ENCODE measurements at places on chromosomes 7 and 10. TPM values are rescaled to one million over a fixed set of nuclear protein-coding genes. Genes with fewer than 3 reads are reported as not detected.

AKR1D1 gene
- not detected for total RNA-seq

ENTPD1 gene
- total RNA-seq = not detected

LGI1 gene
- not detected for total RNA-seq

PRSS37 gene
- not detected for total RNA-seq

BRI3 gene
- total RNA-seq = 42.0 TPM

OR2A12 gene
- not detected for total RNA-seq

LRRC4 gene
- total RNA-seq = not detected

ST8SIA6 gene
- total RNA-seq = 0.20 TPM

PNLIPRP2 gene
- total RNA-seq = not detected

PEX1 gene
- 18.9 TPM for total RNA-seq

ZNF212 gene
- 15.9 TPM for total RNA-seq

UCN3 gene
- not detected for total RNA-seq

CTTNBP2 gene
- not detected for total RNA-seq

CALY gene
- total RNA-seq = not detected

CYP2C19 gene
- total RNA-seq = not detected

- no peak for DNase-seq
Measured at GRCh38 chr7:53690411-53690810, 655.0 kb downstream of the POM121L12 start.

- no peak for DNase-seq
Measured at GRCh38 chr10:74859546-74859945, 33.1 kb downstream of the KAT6B start.

DNA sequence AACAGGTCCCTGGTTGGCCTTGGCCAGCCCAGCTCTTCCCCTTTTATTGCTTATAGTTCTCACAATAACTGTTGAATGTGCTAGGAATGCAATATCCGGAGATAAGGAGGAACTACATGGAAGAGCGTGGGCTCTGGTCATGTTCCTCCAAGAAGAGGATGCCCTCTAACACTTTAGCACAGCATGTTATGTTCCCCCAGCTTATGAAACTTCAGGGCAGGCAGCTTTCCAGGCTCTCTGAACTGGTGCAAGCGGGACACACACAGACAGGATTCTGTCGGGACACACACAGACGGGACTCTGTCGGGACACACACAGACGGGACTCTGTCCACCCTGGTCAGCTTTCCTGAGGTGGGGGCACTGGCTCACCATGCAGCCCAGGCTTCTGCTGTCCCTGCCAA, 141.6 kb downstream of the PKD1L1 start:
- no peak for DNase-seq

- DNase-seq = no peak
Measured at GRCh38 chr7:137538361-137538762, 194.8 kb upstream of the PTN start.

- no peak for DNase-seq
Measured at GRCh38 chr10:63710703-63711102, 189.5 kb downstream of the REEP3 start.

- no peak for DNase-seq
Measured at GRCh38 chr10:124285587-124286527, 132.9 kb downstream of the OAT start.

- peak; percentile 75 for DNase-seq
Measured at GRCh38 chr7:150668472-150668911, 17.0 kb upstream of the GIMAP2 start.

DNA sequence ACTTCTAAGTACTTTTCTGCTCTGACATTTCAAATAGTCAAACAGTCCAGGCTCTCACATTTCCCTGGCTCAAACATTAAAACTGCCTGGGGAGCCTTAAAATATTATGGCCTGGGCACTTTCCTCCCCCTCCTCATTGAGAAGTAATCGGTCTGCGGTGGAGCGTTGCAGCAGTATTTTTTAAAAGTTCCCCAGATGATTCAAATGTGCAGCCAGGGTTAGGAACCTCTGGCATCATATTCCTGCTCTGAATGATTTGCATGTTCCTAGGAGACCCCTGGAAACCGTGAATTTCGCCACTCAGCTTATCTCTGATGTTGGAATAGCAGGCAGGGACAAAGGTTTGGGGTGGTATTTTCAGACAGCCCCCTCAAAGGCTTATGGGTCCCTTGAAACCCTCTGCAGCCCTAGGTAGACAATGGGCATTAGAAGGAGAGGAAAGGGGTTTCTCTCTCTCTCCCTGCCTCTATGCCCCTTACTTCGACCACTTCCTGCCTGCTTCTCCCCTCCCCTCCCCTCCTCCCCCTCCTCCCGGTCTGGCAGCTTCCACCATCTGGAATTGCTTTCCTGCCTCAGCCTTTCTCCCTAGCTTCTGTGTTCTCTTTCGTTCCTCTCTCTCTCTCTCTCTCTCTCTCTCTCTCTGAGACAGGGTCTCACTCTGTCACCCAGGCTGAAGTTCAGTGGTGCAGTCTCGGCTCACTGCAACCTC, 622.2 kb downstream of the GALNT17 start:
- no peak for DNase-seq

- no peak for DNase-seq
Measured at GRCh38 chr7:92765725-92766124, 70.6 kb downstream of the CDK6 start.

GRCh38 chr7:38296059-38296857, 22.8 kb upstream of the TARP start:
- no peak for DNase-seq

GRCh38 chr7:95875519-95875918, 103.2 kb downstream of the DYNC1I1 start:
- no peak for DNase-seq

DNA sequence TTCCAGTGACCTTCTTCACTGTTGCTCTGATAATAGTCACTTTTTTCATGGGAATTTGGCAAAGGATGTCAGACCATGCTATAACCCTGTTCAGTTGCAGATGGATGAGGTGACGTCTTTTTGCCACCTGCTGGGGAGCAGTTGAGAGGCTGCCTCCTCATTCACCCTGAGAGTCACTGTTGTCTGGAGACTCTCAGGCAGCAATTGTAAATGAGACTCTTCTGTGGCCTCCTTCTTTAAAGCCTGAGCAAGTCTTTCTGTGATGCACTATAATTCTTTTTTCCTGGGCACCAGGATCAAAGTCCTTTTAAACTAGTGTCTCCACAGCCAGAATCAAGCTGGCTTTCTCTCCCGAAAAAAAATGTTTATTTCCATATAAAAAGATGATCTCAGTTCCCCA, 345.1 kb downstream of the ARL4A start:
- DNase-seq = no peak

GRCh38 chr7:131302446-131302845, 25.2 kb upstream of the MKLN1 start:
- DNase-seq = no peak

- DNase-seq = no peak
Measured at GRCh38 chr7:149184274-149184673, 11.1 kb upstream of the ZNF282 start.

GRCh38 chr7:156920076-156920475, 27.1 kb upstream of the LMBR1 start:
- DNase-seq = no peak

- peak; percentile 36 for DNase-seq
Measured at GRCh38 chr7:74569501-74570075, 87.9 kb upstream of the GTF2I start.

DNA sequence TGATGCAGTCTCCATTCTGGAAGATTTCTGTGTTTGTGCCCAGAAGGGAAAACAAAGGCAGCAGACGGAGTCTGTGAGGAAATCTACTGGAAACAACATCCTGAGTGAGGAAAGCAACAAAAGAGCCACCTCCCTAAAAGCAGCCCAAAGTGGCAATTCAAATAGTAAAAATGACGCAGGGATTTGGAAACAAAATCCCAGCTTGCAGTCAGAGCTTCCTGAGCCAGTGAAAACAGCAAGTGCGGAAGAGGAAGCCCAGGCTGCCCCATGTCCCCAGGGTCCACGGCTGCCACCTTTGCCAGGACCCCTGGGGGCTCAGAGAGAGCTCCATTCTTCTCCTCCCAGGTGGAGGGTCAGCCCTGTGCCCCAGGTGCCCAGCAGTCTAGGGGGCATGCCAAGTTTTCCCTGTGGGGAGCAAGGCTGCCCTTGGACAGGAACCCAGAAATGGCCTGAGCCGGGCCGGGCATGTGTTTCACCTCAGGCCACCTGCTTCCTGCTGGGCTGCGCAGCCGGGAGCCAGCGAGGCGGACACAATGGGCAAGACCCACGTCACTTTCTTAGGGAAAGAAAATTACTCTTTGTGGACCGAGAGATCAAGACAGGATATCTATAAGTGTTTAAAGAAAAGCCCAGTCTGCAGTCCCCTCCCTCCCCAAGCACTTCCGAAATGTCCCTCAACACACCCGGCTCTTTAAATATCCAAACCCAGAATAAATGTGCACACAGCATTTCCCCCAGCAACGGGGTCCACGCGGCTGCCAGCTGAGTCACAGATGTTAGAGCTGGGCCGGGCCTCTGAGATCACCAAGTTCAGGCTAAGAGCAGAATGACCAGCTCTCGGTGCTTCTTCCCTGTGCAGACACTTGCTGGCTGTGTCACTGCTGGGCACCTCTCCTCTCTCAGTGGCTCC, 231.1 kb downstream of the ARHGAP12 start:
- DNase-seq = no peak

DNA sequence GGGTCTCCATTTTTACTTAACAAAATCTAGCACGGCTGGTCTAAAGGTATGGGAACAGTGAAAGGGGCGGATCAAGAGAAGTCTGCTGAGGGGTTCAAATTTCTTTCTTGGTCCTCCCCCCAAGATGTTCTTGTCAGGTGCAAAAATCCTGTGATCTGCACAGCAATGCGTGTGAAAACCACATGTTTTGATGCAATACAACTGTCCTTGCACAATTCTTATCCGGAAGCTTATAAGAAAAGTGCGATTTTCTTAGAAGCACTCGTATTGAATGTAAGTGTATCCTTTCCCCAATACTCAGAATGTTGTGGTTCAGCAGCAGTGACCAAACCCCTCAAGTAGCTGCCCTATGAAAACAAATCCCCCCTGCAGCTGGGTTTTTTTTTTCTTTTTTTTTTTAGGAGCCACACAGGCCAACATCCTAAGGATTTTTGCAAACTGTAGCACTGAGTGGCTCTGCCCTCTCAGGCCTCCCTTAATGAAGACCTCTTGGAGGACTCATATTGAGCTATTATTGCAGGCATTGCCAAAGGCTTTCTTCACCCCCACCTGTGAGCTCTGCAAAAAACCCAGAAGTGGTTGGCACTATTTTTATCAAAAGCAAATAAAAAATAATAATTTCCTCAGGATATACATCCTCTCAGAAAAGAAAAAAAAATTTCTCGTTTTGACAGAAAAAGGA, 151.9 kb upstream of the ITGB1 start:
- DNase-seq = no peak

DNA sequence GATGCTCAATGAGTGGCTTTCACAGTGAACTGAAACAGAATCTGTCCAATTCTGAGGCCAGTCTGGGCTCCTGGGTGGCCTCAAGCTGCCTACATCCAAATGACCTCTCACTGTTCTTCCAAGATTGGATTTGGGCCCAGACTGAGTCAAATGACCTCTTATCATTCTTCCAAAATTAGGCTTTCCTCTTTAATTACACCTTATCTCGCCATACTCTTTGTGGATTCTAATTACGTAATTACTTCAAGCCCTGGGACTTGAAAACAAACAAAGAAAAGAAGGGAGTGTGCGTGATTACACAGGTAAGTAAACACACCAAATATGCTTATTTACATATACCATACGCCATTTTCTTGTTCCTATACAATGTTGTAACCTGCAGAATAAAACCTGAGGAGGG, 18.8 kb downstream of the SORBS1 start:
- DNase-seq = no peak

- no peak for DNase-seq
Measured at GRCh38 chr7:54841772-54842697, 83.0 kb upstream of the SEC61G start.

DNA sequence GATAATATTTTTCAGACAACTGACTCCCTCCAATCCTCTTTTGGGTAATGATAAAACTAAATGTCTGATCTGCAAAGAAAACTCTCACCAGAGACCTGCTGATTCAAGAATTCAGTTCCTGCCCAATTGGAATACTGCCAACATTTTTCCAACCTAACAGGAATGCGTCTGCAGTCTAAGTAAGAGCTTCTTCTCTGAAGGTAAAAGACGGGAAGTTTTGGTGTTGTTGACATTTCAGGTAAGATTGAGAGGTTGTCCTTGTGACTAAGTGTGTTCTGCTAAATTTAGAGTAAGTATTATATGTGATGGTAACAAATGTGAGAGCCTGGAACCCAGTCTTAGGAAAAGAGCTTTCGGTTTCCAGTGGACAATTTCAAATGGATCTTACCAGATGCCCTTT, 17.6 kb downstream of the IFIT5 start:
- DNase-seq = no peak

DNA sequence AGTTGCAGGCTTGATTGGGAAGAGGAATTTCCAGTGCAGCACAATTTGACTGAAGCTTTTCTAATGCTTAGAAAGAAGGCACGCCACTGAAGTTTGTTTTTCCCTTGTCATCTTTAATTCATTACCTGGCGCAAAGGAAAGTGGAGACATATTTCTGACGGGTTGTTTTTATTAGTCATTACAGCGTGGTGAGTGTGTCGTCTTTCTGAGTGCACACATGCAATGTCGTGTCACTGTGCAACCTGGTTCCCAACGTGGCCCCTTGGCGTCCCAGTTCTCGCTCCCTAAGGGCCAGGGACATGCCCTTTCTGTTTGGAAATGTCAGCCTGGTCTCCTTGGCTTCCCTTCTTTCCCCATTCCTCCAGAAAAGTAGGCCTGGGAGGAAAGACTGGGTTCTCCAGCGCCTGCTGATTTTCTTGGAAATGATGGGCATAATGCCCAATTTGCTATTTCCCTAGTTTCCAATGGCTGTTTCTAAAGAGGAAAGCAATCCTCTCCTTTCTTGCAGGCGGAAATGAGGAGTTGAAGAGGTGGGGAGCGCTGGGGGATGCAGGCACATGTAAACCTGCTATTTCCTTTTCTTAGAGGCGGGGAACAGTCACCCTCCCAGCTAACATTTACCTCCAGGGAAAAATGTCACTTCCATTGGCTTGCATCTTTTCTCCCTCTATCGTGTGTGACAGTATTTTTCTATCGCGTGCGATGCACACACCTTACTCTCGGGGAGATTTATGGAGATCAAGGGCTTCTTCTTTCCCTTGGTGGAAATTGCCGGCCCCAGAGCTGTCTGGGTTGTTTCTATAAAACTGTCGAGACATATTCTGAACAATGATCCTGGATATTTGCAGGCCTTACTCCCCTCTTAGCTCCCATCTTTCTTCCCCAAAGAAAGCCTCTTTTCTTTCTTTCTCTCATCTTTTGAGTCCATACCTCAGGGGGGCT, 249.8 kb downstream of the ARHGAP12 start:
- no peak for DNase-seq

DNA sequence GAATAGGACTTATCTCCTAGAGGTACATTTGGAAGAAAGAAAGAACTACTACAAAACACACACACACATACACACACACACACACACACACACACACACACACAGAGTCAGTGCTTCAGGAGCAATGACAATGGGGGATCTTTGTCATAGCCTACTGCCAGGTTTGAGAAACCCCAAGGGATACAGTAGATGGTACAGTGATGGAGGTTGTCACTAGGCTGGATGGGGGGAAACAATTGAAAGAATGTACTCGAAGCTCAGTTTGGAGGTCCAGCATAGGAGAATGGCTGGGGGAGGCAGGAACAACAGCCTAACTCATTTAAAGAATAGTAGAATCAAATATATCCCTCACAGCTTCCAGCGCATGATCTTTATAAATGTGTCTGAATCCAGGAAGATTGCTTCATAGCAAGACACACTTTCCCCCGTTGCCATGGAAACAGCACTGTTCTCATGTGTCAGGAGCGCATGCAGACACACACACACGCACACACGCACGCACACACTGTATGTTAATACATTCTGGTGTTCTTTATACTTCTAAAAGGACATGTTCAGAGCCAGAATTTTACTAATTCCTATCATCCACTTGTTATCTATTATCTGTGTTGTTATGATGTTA, 32.6 kb upstream of the ZNRF2 start:
- no peak for DNase-seq

GRCh38 chr10:61366365-61366764, 86.8 kb downstream of the TMEM26 start:
- no peak for DNase-seq
